ENCODE measurements at places on chromosomes 3 and 15.

GRCh38 chr3:181727341-181728032, 15.8 kb downstream of the SOX2 start:
- DNase-seq: no peak

- peak; percentile 60 for DNase-seq
Measured at GRCh38 chr15:70722266-70723121, 40.9 kb downstream of the UACA start.

DNA sequence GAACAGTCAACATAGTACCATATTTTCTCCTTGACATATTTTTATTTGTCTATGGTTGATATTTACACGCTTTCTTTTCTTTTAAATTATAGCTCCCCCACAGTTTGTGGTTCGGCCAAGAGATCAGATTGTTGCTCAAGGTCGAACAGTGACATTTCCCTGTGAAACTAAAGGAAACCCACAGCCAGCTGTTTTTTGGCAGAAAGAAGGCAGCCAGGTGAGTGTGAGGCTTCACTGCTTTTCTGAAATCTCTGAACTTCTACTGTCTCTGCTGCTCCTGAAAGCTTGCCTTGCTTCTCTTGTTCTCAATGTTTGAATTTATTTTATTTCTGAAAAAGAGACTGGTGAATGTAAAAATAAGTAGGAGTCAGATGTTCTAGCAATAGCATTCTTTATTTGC, 506.3 kb downstream of the ROBO2 start:
- no peak for DNase-seq

DNA sequence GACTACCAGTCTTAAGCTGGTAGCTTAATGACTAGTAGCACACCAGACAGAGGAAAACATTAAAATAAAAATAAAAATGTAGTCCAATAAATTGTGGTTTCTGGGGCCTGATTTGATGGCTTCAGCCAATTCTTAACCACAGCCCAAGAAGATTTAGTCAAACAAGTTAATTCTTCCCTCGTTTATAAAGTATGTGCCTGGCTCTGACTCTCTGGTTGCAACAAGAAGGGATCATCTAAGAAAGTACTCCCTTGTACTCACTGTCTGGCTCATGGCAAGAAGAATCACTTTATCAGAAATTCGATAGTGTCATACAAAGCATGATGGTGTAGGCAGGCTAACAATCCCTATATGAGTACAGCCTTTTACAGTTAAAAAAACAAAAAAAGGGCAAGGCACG, 141.9 kb downstream of the P3H2 start:
- DNase-seq: peak; percentile 48

- no peak for DNase-seq
Measured at GRCh38 chr3:95565502-95565901, 1248.9 kb upstream of the EPHA6 start.

GRCh38 chr15:34582461-34583371, 735 bp downstream of the GOLGA8B start:
- peak; percentile 15 for DNase-seq

GRCh38 chr15:50380089-50380488, 25.1 kb upstream of the GABPB1 start:
- DNase-seq: peak; percentile 27

- DNase-seq: no peak
Measured at GRCh38 chr15:36763685-36764084, 184.3 kb downstream of the CDIN1 start.

DNA sequence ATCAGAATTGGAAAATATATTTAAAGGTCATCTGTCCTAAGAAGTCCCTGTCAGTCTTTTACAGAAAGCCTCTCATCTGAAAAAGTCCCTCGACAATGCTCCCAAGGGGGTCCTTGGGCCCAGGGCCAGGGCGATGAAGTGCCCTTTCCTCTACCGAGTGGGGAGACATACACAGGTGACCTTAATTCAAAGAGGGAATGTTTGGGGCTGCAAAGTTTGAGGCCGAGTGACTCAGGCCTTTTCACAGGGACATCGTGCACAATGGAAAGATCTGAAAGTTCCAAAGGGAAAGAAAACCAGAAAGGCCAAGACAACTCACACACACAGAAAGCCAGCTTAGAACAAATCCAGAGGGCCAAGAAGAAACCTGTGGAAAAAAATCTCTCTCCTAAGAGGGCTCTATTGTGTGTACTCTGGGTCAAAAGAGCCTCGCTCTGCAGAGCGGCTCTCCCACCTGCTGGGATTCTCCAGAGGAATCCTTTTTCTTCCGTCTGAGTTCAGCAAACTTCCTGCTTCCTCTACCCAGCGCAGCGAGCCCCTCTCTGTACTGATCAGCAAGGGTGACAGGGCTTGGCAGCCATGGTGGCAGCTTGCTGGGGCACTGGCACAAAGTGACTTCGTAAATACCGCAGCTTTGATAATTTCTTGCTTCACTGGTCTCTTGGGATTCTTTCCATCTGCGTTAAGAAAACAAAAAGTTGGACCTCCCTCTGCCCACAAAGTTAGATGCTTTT, 259.1 kb downstream of the OPA1 start:
- no peak for DNase-seq

GRCh38 chr3:185824051-185825005, 514 bp downstream of the IGF2BP2 start:
- peak; percentile 15 for DNase-seq

DNA sequence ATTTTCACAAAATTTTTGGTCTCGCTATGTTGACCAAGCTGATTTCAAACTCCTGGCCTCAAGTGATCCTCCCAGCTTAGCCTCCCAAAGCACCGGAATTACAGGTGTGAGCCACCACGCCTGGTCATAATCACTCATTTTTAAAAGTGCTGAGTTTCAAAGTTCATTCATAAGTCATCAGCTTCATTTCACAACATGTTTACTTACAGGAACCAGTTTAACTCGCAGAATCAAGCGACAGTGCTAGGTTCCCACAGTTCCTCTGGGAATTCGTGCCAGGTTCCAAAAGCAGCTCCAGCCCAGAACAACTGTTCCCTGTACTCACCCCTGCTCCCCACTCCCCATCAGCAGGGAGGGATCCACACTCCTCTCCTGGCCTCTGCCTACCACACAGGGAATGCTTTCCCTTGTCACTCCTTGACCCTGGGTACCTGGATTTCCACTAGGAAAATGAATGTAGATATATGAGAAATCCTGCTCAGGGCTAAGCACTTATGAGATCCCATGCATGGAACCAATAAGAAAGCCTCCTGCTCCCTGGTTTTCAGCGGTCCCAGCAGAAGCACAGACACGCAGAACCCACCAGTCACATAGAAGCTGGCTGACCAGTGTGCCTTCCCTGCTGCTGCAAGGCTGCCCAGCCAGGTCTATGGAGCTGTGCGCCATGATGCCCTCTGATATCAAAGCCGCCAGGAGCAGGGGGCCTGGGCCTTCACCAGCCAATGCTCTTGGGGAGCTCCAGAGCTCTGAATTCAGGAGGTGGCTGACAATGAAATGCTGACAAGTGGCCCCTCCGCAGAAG, 72.3 kb downstream of the ITGB5 start:
- no peak for DNase-seq

DNA sequence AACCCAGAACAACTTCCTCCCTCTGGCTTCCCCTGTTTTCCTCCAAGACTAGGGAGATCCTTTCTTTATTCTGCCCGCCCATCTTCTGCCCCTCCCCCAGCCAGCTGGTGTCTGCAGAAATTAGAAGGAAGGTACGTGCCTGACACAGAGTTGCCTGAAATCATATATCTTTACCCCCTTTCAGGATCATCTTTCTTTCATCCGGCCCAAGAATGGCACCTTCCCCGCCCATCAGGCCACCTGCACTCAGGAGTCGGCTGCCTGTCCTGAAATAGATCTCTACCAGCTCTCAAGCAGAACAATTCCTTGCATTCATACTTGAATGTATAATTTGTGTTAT, 133.7 kb downstream of the VGLL4 start:
- DNase-seq: no peak

DNA sequence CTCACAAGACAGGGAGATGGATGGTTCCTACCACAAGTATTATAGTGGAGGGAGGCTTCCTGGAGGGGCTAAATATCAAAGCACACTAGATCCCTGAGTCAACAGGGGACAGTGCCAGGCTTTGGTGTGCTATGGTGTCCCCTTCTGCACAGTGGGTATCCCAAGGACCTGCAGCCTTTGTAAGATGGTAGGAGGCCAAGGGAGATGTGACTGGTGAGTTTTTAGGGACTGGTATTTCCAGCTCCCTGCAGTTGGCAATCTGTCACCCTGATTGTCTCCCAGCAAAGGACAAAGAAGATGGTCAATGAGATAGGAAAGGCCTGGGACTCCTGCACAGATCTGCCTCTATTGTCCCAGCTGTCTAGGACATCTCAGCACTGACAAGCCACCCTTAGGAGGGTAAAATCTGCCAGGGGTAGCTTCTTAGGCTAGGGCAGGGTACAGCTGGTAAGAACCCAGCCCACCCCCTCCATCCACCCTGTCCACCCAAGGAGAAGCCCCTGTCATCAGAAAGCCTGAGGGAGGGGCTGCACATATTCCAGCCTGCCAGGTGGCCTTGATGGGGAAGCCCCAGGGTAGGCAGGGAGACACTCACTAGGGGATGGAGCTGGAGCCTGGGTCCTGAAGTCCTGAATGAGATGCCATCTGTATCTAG, 631 bp downstream of the CYP1A1 start:
- no peak for DNase-seq

- DNase-seq: peak; percentile 48
Measured at GRCh38 chr15:60713119-60714084, 234.5 kb upstream of the ICE2 start.

DNA sequence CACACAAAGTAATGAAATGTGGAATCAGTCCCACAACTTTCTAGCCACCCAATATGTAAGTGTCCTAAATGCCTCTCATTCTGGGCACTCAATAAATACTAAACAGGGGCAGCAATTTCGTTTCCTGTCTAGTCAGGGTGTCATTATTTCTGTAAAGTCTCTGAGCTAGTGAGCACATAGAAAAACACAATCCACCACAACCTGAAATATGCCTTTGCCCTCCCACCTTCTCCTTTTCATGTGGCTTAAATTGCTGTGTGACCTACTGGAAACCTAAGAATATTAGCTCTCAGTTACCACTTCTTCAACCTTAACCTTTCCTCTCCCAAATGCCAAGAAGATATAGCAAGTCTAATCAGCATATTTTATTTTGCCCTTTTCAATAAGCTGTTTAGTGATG, 456.3 kb upstream of the KCNMB2 start:
- DNase-seq: no peak

Measured in fibroblast of skin of right biceps (primary cell).